ENCODE measurements at places on chromosomes 6 and 20.
A peak's percentile ranks its signal among the peaks of the same experiment; 100 is the strongest.

- DNase-seq = no peak
Observed at GRCh38 chr6:170040115-170040500, 250.8 kb downstream of the DLL1 start.

- no peak for DNase-seq
Observed at GRCh38 chr20:25295386-25296093, 47.7 kb downstream of the PYGB start.

DNA sequence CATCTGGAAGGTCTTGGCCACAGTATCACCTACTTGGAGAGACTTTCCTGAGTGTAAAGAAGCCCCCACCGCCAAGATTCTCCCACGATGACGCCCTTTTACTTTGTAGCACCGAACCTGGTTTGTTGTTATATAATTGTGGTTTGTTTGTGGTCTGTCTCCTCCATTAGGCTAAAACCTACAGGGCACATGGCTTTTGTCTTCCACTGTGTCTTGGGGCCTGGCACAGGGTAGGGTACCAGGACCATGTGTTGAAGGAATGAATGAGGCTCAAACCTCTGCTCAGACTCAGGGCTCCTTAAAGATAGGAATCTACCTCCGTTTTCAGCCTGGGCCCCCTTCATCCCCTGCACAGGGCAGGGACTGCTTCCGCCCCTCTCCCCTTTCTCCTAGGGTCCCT, 59.4 kb upstream of the CCDC167 start:
- no peak for DNase-seq

DNA sequence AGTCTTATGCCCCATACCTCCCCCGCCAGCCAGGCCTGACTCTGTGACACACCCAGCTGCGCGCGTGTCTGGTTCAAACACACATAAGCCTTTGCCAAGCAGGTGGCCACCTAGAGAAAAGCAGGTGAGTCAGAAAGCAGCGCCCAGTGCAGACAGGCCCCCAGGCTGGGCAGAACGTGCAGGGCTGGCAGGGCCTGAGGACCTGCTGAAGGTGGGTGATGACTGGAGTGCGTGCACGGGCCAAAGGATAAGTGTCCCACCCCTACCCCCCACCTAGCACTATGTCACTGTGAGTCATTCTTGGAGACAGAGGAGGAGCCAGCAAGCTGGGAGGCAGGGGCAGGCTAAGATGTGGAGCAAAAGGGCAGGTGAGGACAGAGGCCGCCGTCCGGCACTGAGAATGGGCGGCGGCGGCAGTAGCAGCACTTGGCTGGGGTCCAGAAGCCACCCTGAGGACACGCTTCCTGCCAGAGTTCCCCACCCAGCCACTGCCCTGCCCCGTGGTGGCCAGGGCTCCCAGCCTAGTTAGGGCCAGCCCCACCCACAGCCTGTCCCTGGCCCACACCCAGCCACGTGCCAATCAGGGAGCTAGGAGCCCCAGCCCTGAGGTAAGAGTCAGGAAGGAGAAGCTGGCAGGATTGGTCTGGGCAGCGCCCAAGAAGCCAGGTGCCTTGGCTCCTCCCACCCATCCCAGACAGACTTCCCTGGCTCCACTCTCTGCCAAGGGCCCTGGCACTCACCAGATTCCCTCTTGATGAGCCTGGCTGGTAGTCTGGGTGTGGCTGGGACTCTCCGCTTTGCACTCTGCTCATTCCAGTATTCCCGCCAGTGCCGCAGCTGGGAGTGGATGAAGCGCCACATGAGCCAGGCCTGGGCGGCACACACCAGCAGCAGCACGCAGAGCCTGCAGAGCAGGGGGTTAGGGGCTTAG, 72.7 kb downstream of the TRAM2 start:
- peak; percentile 59 for DNase-seq

DNA sequence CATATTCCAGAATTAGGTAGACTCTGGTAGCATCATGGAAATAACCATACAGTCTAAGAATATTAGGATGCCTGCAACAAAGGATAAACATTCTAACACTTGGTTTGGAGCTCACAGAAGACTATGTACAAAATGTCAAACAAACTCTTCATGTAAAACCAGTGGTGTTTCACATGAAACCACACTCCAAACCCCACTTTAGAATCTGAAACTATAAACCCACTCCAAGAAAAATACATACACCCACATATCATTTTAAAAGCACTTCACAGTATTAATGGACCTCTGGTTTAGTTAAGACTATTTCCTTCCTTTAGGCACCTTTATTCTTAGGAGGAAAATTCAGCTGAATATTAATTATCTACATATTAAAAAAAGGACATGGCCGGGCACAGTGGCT, 10.5 kb downstream of the AURKA start:
- DNase-seq = no peak

Measured in suppressor macrophage treated with lipopolysaccharide for 4 hours (primary cell).